ENCODE measurements at places on chromosomes 13 and 19.
A peak's percentile ranks its signal among the peaks of the same experiment; 100 is the strongest.

- peak; percentile 46 for DNase-seq
Measured at GRCh38 chr19:18520848-18521691, 800 bp downstream of the ELL start.

GRCh38 chr13:105139048-105139379, 1396.4 kb downstream of the EFNB2 start:
- no peak for DNase-seq

DNA sequence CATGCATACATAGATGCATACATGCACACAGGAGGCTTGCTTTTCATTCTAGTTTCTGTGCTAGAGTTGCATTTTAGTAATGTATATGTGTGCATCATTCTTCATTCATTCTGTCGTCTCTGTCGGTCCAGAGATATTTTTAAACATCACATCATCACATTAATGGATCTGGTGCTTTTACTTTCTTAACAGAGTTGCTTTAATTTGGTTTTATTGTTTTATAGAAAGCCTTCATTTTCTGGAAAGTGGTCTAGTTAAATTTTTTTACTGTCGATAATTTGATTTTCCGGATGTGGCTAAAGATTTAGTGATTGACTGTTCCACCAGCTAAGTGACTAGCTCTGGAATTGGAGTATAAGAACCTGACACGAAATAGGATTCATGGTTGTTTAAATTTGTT, 16.9 kb downstream of the BIVM start:
- DNase-seq, result no peak

GRCh38 chr19:49133621-49134454, 14.5 kb downstream of the PPFIA3 start:
- DNase-seq, result peak; percentile 79

- DNase-seq, result no peak
Measured at GRCh38 chr19:35805526-35806102, 7.0 kb downstream of the PRODH2 start.

DNA sequence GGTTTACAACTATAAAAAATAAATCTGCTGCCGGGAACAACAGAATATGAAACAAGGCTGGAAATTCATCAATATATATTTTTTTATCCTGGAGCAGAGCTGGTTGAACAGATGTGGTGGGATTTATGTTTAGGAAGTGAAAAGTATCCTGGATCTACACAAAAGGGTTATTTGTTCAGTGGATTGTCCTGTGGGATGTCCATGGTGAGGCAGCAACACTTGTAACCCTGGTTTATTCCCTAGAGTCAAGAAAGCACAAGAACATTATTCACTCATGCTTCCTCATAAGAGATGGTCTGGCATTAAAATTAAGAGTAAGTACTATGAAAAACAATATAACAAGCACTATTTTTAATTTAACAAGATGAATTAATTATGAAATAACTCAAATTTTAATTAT, 46.0 kb downstream of the PRR20E start:
- no peak for DNase-seq

DNA sequence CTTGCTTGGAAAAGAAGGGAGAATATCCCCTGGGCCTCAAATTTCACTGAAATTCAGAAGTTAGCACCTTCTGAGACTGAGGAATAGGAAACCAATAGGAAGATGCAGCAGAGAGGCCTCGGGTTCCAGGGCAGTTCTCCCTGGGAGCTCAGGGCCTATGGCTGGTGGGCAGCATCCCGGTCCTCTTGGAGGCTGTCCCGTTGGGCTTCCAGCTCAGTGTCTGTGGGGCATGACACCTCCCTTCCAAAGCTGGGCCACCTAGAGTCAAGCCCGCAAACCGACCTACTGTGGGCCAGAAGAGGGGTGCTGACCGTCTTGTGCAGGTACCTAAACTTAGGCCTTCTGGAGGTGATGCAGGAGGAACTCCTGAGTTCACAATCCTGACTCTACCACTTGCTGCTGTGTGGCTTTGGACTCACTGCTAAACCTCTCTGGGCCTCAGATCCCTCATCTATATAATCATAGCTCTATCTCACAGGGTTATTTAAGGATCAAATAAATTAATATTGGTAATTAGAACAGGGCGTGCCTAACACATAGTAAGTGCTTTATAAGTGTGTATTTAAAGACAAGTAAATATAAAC, 17.1 kb downstream of the SIAH3 start:
- DNase-seq, result no peak

DNA sequence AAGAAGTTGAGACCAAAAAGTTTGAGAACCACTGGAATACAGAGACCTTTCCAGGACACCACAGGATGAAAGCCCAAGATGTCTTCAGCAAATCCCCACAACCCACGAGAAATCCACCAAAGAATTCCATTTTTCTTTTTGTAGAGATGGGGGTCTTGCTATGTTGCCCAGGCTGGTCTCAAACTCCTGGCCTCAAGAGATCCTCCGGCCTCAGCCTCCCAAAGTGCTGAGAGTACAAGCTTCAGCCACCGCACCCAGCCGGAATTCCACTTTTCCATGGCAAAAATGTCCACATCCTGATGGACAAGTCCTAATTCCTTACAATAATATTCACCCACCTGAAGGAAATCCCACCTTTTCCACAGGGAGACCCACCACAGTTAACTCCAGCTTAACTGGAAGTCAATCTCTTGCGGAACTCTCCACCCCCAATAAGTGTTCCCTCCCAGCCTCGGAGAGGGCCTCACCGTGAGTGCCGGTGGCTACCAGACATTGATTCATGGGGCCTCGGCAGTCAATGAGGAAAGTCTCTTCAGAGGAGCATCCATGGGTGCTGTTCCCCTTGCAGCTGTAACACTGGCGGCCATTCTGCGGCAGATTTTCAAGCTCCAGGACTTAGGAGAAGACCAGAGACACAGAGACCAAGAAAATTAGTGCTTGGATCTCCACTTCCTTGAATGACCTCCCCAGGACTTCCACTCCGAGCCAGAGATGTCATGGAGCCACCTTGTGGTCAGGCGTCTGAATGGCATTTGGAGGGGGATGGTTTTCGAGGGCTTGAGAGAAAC, 12.3 kb upstream of the CADM4 start:
- DNase-seq, result peak; percentile 64

DNA sequence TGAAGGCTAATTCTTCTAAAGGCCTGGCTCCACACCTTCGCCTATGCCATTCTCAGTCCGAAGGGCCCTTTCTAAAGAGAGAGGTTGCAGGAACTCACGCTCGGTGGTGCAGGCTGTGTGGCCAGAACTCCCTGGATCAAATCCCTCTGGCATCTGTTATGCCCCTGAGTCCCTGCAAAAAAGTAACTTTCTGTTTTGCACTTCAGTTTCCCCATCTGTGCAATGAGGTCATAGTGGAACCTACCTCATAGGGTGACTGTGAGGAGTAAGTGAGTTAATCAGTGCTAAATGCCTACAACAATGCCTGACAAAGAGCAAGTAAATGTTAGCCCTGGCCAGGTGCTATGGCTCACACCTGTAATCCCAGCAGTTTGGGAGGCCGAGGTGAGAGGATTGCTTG, 7.3 kb downstream of the IGSF23 start:
- no peak for DNase-seq

DNA sequence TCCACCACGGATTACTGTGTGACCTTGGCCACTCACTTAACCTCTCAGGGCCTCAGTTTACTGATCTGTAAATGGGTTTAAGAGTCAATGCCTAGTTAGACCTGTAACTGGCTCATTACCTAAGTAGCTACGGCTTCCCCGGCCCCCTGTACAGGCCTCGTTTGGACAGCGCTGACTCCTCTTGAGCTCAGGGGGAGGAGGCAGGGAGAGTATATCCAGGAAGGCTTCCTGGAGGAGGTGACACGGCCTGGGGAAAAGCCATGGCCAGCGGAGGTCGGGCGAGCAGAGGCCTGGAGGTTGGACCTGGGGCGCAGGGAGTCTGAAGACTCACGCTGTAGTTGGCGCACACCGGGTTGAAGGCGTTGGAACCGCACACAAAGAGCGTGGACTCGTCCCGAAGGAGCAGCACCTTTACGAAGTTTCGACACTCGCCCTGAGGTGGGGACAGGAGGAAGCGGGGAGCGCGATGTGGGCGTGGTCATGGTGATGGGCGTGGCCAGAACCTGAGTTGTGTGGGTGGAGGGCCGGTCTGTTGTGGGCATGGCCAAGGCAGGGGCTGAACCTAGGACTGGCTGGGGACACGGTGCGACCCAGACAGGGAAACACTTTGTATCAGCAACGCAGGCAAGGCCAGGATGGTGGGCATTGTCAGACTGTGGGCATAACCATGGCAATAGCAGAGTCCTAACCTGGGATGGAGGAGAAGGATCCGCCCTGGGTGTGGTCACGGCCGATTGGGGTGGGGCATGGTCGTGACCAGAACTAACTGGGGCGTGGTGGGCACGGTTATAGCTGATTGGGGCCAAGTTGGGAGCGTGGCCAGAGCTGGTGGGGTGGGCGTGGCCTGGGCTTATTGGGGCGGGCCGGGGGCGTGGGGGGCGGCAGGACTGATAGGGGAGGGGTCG, 3.6 kb downstream of the SEMA6B start:
- DNase-seq, result no peak

GRCh38 chr19:32324631-32325285, 20.7 kb upstream of the ZNF507 start:
- DNase-seq, result no peak

DNA sequence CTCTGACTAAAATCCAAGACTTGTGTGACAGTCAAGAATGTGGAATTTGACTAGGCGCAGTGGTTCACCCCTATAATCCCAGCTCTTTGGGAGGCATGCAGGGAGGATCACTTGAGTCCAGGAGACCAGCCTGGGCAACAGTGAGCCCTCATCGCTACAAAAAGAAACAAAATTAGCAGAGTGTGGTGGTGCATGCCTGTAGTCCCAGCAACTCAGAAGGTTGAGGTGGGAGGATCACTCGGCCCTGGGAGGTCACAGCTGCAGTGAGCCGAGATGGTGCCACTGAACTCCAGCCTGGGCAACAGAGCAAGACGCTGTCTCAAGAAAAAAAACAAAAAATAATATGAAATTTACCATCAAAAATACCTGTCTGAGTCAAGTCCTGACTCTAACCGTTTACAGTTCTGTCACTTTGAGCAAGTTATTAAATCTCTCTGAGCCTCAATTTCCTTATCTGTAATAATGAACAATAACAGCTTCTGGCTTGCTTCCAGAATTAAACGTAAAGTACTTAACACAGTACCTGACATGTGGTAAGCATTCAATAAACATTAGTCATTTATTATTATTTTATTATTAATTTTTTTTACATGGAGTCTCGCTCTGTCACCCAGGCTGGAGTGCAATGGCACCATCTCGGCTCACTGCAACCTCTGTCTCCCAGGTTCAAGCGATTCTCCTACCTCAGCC, 204.6 kb upstream of the TSC22D1 start:
- no peak for DNase-seq

DNA sequence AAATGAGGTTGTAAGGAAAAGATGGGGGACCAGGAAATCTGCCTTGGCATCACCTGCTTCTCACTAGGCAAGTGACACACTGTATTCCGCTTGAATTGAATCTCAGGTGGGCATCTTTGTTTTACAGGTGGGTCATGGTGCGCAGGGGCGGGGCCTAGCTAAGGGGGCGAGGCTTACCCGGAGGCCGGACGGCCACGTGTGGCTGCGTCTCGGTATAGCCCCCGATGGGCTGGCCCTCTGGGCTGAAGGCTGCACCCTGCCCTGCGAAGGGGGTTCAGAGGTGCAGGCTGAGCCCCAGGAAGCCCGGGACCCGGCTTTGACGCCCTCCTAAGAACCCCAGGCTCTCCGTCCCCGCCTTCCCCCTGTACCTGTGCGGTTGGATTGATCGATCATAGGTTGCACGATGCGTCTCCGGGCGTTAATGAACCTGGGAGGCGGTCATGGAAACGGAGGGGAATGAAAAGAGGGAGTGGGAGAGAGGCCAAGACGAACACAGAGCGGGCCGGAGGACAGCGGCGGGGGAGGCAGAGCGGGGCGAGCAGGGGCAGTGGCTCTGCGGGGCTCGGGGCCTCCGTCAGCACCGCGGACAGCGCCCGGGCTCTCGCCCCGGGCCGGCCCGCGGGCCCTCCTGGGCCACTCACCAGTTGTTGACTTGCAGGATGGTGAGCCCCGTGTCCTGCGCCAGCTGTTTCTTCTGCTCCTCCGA, 12.5 kb downstream of the MEIS3 start:
- no peak for DNase-seq

DNA sequence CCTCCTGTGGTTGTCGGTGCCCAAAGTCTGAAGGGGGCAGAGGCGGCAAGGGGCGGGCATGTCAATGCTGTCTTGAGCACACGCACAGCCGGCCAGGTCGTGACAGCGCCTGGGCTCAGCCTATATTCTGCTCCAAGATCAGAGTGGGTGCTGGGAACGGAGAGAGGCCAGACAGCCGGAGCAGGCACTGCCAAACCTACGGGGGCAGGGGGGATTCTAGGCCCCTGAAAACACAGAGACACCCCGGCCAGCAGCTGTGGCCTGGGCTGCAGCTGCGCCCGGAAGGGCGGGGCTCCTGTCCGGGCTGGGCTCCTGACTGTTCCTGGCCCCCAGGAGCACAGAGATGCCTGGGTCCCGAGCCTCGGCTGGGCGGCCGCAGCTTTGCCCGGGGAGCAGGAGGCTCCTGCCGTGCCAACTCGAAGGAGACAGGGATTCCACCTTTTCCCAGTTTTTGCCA, 2662.9 kb upstream of the PCDH20 start:
- DNase-seq, result no peak

- DNase-seq, result no peak
Measured at GRCh38 chr13:24085662-24086061, 74.9 kb upstream of the SPATA13 start.

GRCh38 chr19:4064496-4065260, 2.0 kb downstream of the ZBTB7A start:
- DNase-seq, result peak; percentile 57

GRCh38 chr19:49165865-49166301, 8.3 kb downstream of the TRPM4 start:
- no peak for DNase-seq

DNA sequence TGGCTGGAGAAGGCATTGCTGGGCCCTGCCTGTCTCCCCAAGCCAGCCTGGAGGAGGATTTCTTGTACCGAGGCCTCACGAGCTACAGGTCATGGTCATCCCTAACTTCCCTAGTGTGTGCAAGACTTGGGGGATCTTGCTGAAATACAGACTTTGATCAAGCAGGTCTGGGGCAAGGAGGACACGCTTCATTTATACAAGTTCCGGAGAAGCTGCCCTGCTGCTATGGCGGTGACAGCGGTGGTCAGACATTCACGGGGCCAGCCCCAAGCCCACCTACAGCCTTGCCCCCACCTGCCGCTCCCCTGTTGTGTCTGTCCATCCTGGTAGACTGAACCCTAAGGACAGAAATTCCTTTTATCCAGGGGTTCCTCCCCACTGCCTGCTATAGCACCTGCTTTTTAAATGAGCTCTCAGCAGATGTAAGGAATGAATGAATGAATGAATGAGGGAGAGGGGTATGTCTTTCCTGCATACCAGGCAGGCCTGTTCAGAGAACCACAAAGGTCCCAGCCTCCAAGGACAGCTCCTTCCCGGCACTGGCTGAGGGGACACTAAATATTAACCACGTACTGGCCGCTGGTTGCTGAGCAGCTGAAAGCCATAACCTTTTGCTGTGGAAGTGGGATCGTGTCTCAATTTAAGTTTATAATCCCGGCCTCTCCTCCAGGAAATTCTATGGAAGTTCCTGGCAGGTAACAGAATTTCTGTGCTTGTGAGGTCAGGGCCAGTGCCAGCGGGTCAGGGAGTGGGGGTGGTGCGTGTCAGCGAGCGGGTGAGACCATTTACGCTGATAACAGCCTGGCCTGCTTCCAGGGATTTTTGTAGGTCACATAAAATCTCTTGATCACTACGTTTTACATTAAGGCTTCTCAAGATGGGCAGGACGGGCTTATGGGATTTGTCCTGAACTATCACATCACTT, 27.1 kb downstream of the TSSK6 start:
- no peak for DNase-seq

GRCh38 chr13:33490461-33491327, 205.1 kb upstream of the STARD13 start:
- DNase-seq, result no peak

GRCh38 chr19:38351865-38352395, 16.3 kb downstream of the CATSPERG start:
- no peak for DNase-seq

- no peak for DNase-seq
Measured at GRCh38 chr13:102035969-102036368, 365.9 kb downstream of the FGF14 start.
